ENCODE measurements at places on chromosomes 2 and 18.

GRCh38 chr2:63580651-63581297, 7.5 kb downstream of the WDPCP start:
- no peak for DNase-seq

DNA sequence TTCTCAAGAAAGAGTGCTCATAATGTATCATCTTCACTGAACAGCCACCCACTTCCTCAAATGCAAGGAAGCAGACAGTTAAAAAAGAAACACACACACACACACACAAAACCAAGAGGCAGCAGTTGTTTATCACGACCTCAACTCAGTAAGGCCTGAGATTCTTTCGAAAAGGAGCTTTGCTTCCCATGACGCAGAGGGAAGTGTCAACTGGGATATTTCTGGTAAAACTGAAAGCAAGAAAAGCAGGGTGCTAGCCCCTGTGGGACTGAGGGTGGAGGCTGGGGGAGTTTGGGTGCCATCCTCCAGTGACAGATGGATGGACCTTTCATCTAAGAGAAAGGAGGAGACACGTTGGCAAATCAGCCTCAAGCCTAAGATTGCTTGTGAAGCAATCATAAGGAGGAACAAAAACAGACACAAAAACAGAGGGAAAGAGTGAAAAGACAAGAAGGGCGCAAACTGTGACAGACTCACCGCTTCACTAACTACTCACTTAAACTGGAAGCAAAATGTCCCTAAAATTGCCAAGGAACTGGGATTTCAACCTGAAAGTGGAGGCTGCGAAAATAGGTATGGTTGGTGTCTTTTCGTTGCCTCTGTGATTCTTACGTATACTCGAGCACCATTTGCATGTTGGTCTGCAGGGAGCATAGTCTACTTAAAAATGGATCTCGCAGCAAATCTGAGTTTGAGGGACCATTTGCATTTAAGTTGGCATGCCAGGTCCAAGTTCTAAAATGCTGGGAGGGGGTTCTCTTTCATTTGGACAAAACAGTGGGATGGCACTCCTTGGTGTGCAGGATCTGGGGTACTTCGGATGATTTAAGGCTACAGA, at the start of gene ARHGAP25:
Gene ARHGAP25 (plus strand): TSS at position 124 of the 838 bp plus-strand sequence. CDS start 389 bp downstream, at position 513.
- no peak for DNase-seq

DNA sequence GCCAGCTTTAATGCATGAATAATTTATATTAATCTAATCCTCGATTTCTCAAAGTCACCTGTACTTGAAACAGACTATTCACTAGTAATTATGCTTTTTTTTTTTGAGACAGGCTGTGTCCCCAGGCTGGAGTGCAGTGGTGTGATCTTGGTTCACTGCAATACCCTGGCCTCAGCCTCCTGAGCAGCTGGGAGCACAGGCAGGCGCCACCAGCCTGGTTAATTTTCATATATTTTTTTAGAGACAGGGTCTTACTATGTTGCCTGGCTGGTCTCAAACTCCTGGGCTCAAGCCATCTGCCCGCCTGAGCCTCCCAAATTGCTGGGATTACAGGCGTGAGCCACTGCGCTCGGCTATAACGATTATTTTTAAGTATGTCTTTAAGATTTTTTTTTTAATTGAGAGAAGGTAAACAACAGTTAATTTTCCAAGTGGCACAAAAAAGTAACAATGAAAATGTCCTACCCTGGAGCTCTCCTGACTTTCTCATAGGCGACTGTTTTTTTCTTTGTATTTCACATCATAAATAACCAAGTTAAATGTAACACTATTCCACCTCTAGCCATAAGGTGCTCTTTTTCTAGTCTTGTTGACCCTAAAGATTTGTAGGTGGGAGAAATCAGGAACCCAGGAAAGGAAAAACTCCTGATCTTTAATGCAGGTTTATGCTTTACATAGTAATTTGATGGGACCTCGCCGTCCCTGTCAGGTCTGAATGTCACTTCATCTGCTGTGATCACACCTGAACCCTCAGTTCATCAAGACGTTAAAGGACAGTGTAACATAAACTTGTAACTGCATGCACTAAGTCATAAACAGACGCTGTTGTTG, 1.3 kb upstream of the ANKRD12 start:
- DNase-seq = no peak

- peak; percentile 93 for DNase-seq
Observed at GRCh38 chr2:110116033-110116710, 550 bp upstream of the MALL start.

GRCh38 chr2:69298862-69299261, 88.2 kb downstream of the GFPT1 start:
- peak; percentile 53 for DNase-seq

DNA sequence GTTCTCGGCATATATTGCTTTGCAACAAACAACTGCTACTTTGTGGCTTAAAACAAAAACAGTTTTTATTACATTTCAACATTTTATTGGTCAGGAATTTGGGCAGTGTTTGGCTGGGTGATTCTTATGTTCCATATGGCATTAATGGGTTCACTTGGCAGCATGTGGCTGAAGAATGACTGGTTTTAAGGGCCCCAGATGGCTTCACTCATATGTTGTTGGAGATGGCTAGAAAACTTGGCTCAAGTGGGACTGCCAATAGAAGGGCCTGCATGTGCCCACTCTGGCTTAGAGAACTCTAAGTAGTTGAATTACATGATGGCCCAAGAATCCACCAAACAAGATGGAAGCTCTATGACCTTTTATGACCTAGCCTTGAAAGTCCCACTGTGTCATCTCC, 86.1 kb downstream of the FASTKD2 start:
- DNase-seq = no peak

- DNase-seq = no peak
Observed at GRCh38 chr18:57631697-57632096, 10.1 kb upstream of the NARS1 start.

DNA sequence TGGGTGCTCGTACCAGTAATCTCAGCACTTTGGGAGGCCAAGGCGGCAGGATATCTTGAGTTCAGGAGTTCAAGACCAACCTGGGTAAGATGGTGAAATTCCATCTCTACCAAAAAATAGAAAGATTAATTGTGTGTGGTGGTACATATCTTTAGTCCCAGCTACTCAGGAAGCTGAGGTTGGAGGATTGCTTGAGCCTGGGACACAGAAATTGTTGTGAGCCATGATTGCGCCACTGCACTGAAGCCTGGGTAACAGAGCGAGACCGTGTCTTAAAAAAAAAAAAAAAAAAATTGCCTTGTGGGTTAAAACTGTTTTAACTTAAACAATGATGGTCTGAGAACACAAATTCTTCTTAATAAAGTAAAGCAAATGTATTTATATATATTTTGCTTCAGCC, 49.6 kb downstream of the ATP9B start:
- no peak for DNase-seq

DNA sequence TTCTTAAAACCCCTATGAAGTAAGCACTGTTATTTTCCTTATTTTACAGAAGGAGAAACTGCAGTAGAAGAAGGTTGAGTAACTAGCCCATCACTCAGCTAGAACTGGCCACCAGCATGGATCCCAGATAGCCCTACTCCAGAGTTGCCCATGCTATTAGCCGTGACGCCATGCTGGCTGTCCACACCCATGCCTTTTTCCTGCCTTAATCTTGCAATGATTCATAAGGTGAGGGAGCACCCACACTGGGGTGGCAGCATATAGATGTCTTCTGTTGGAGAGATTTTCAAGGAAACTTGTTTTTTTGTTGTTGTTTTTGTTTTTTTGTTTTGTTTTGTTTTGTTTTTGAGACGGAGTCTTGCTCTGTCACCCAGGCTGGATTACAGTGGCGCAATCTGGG, 204.1 kb upstream of the HAAO start:
- DNase-seq = no peak

DNA sequence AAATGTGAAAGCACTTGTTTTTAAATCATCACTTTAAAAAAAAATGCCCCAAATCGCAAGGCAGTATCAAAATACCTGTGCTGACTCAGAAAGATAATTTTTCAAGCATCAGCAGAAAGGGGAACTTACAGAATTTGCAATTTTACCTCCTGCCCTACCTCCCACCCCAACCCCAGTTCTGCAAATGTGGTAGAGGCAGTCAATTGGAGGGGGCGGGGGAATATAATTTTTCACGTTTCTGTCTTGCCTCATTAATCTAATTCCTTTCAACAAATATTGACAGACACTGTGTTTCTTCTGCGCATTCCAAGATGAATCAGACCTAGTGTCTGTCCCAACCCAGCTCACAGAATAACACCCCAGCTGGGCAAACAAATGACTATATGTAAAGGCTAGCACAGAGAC, 76.8 kb downstream of the ALPK2 start:
- no peak for DNase-seq

- no peak for DNase-seq
Observed at GRCh38 chr2:231820786-231821303, 34.6 kb downstream of the COPS7B start.

GRCh38 chr2:237281836-237282306, 132.1 kb downstream of the COL6A3 start:
- peak; percentile 65 for DNase-seq

- DNase-seq = peak; percentile 38
Observed at GRCh38 chr2:190069936-190070696, 7.6 kb upstream of the MSTN start.

- no peak for DNase-seq
Observed at GRCh38 chr2:13779996-13780395, 852.5 kb upstream of the LRATD1 start.

- DNase-seq = peak; percentile 92
Observed at GRCh38 chr2:101124643-101125366, 26.4 kb downstream of the TBC1D8 start.

DNA sequence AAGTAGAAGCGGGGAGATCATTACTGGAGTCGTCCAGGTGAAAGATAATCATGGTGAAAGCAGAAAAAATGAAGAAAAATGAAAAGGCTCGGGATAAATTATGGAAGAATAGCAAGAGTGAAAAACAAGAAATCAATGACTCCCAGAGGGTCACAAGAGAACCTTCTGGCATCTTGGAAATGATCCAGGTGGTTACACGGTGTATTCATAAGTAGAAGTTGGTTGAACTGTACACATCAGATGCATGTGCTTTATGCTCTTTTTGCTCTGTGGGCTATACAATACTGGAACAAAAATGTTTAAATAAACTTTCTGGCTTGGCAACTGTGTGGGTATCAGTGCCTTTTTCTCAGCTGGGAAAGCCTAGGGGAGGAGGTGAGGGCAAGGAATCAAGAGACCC, 348.9 kb downstream of the RND3 start:
- DNase-seq = no peak

GRCh38 chr2:29848566-29849310, 72.6 kb downstream of the ALK start:
- no peak for DNase-seq

DNA sequence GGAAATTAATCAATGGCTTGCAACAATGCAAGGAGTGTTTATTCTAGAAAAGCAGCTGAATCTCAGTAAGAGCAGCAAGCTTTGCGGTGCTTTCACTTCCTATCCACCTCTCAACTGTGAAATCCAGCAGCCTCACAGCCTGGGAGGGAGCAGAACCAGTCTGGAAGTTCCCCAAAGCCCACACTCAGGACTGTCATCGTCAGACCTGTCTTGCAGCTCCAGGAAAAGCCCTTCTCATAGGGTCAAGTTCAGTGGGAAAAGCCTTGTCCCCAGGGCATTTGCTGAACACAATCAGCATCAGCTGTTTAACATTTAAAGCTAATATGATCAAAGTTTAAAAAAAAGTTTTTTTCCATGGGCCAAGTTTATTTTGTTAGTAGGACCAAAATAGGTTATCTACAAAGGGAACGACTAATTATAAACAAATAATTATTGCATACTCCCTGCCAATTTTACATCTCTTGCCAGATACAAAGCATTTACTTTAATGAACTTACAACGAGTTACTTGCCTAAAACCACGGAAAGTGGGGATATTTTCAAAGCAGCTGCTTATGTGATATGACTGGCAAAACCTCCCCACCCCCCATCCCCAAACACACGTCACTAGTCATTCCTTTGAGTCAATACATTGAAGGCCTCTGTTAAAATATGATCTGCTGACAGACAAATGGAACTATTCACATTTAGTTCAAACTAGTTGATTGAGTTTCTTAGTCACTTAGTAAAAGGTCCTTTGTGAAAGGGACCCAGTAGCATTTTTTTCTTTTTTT, 36.8 kb downstream of the PARD6G start:
- DNase-seq = no peak

GRCh38 chr2:41836948-41837347, 210.9 kb upstream of the PKDCC start:
- peak; percentile 61 for DNase-seq

DNA sequence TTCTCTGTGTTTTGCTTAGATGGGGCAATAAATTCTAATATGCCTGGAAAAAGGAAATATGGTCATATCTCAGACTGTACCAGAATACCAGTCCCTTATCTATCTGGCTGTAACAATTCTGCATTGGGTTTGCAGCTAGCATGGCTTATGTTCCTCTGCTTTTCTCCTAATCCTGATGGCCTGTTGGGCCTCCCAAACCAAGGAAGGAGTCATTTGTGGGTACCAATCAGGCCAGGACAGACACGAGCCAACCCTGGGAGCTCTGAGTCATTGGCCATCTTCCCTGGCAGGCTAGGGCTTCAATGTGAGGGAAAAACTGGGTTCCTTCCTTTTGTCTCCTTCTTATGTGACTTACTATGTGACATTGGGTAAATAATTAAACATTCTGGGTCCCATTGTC, 12.0 kb downstream of the SMARCAL1 start:
- DNase-seq = peak; percentile 48

Measured in AG20443 (cell line).